Cerebellum (tissue), 4 donors: ENCODE measurements at places on chromosomes 3 and 15.

- no peak for DNase-seq
Measured at GRCh38 chr3:140917772-140918171, 23.9 kb upstream of the SLC25A36 start.

- DNase-seq = no peak
Measured at GRCh38 chr3:129197321-129197720, 13.6 kb upstream of the CNBP start.

DNA sequence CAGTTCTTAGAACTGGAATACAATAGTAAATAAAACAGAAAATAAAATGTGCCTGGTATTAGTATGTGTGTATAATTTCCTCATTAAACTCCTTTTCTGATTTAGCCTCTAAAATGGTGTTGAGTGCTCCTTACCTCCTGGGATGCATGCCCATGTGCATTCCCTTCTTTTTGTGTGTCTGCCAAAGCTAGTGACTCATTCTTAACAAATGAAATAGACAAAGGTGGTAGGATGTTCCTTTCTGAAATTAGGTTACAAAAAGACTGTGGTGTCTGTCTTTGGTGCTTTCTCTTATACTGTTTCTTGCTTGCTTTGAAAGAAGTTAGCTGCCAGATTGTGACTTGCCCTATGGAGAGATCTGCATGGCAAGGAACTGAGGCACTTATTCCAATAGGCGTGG is 623.7 kb downstream of the GRM7 start:
- DNase-seq = no peak

- DNase-seq = no peak
Measured at GRCh38 chr15:61700803-61701202, 359.4 kb downstream of the VPS13C start.

GRCh38 chr3:152282813-152283212 is 14.1 kb downstream of the MBNL1 start:
- DNase-seq = no peak

DNA sequence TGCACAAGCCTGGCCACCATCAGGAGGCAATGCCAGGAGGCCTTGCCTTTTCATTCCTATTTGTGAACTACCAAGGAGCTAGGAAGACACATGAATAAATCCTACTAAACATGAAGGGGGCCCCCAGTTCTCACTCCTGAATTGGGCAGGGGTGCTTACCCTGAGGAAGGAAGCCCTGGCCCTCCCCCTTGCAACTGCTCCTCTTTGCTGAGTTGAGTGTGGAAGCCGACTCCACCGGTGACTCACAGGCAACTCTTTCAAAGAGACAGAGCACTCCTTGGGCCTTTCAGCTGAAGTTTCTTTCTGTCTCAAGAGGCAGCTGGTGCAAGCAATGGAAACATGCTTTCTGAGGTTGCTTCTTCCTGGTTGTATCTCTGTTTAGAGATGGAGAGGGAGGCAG is 1.7 kb downstream of the GABRG3 start:
- no peak for DNase-seq

- DNase-seq = peak; percentile 88
Measured at GRCh38 chr3:134350861-134351311, 23.4 kb downstream of the AMOTL2 start.

- DNase-seq = no peak
Measured at GRCh38 chr15:57064033-57064432, 145.6 kb downstream of the TCF12 start.

DNA sequence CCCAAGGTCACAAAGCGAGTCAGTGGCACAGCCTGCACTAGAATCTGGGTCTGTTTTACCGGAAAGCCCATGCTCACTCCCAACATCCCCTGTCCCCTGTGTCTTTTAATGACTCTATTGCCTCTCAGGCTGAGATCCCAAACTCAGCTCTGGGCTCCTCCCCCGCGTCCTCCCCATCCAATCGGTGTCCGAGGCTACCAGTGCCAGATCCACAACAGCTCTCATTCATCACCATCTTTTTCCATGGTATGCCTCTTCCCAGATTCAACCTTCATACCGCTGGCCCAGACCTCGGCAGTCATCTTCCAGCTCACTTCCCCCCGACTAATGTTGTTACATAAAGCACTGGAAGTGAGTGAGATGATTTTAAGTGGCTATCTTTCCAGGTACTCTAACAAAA is 16.1 kb upstream of the KY start:
- no peak for DNase-seq

GRCh38 chr3:11509173-11510000 is 134.3 kb downstream of the VGLL4 start:
- DNase-seq = peak; percentile 23

DNA sequence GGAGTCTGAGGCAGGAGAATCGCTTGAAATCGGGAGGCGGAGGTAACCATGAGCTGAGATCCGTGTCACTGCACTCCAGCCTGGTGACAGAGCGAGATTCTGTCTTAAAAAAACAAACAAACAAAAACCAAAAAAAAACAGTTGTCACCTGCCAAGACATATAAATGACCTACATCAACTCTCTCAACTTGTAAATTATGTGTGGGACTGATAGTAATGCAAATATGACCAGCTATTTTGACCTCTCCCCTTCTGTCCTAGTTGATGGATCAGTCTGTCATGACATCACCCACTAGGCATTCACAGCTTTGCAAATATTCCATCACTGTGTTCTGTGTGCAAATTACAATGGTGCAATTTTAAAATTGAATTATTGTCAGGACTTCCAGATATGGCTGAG is 175.4 kb downstream of the EBLN2 start:
- no peak for DNase-seq

GRCh38 chr3:101809178-101810021 is 30.4 kb downstream of the NXPE3 start:
- no peak for DNase-seq

DNA sequence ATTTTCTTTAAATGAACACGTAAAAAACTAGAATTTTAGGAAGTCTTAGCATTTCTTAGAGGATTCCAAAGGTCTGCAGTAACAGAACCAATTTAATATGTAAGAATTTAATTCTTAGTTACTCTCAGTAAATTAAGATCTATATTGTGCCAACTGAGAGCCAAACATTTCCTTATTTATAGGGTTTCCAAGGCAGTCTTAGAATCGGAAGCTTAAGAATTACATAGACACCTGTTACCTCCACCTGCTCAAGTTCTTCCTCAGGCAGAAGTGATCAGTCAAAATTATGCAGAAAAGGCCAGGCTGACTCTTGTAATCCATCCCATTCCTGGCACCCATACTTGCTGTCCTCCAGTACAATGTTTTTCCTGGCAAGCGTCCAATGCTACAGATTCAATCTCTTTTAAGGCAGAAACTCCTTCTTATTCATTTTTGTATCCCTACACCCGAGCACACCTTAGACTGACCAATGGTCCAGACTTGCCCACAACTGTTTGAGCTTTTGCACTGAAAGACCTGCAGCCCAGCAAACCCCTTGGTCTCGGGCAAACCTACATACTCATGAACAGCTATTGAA is 64.3 kb downstream of the NCEH1 start:
- DNase-seq = no peak

DNA sequence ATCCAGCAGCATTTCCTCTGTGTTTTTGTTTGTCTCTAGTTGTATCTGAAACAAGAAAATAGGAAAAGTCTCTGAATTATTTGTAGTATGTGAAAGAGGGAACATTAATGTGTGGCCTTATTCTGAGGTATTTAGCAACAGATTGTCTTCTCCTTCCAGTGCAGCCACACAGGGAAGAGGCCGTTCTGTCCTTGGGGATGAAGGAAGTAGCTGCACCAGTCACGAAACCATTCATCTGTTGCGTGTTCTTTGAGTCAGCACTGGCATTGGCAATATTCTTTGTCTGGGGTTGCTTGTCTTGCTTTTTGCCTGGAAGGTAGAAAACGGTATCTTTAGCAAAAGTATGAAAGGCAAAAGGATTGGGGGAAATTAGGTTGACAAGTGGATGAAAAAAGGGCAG is 91.6 kb downstream of the CDIN1 start:
- DNase-seq = no peak
